Fibroblast of lung (primary cell): ENCODE measurements at places on chromosomes 2 and 18. TPM values are rescaled to one million over a fixed set of nuclear protein-coding genes. Genes with fewer than 3 reads are reported as not detected.

GRCh38 chr18:56652802-56653201, 1.6 kb downstream of the WDR7 start:
- H3K4me1 ChIP-seq = peaks cover 2% of the 10 kb centered on the region
- no peaks in the 10 kb centered on the region for H3K36me3 ChIP-seq
- H3K27me3 ChIP-seq = no peaks in the 10 kb centered on the region
- no peak overlapping the region for H3K27ac ChIP-seq
- no peak for DNase-seq

GCG gene
- total RNA-seq = not detected in 2 replicates

- peaks cover 5% of the 10 kb centered on the region for H3K4me1 ChIP-seq
- H3K27ac ChIP-seq = no peak overlapping the region
- H3K4me3 ChIP-seq = peak overlapping the region; percentile 57
- DNase-seq = no peak
Observed at GRCh38 chr18:2907550-2908135, 60.8 kb downstream of the EMILIN2 start.

DNA sequence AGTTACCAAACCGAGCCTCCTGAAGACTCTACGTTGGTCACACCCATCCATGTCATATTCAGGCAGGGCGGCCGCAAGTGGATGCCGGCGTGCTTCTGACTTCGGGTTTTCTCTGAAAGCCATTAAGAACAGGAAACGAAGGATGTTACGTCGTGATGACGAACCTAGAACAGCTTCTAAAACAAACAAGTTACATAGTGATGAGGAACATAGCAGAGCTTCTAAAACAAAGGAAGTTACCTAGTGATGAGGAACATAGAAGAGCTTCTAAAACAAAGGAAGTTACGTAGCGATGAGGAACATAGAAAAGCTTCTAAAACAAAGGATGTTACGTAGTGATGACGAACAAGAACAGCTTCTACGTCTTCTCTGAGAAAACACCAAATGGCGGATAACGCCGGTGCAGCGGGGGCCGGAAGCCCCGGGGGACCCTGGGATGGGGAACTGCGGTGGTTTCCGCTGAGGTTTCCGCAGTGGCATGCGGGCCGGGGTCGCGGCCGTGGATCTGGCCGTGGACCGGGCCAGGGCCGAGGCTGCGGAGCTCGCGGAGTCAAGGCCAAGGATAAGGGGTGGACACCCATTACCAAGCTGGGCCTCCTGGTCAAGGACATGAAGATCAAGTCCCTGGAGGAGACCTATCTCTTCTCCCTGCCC, 141.1 kb downstream of the SOCS6 start:
- no peak for DNase-seq
- peaks cover 3% of the 10 kb centered on the region for H3K4me1 ChIP-seq
- H3K36me3 ChIP-seq = no peaks in the 10 kb centered on the region
- H3K27me3 ChIP-seq = no peaks in the 10 kb centered on the region
- no peak overlapping the region for H3K4me3 ChIP-seq

GRCh38 chr2:25835906-25836305, 42.4 kb downstream of the ASXL2 start:
- H3K4me3 ChIP-seq = no peak overlapping the region
- no peaks in the 10 kb centered on the region for H3K27me3 ChIP-seq
- DNase-seq = no peak
- H3K36me3 ChIP-seq = no peaks in the 10 kb centered on the region

ARHGAP28 gene
- 27.2 and 35.0 TPM in 2 replicates for total RNA-seq

C2orf80 gene
- total RNA-seq = not detected in 2 replicates

DNA sequence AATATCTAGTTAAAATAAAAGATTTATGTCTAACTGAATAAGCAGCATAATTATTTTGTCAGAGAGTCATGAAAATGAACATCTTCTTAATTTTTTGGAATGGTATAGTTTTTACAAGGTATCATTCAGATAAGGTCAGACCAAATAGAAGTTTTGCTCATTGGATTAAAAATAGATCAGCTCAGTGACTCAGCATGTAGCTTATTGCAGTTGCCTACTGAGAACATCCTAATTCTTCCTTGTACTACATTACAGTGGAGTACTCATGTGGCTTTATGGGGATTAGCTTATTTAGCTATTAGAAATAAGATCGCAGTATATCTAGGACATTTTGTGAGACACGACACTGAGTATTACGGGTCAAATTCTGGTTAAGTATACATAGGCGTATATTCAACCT, 38.2 kb upstream of the PPM1B start:
- DNase-seq = peak; percentile 44
- H3K4me3 ChIP-seq = no peak overlapping the region
- no peaks in the 10 kb centered on the region for H3K36me3 ChIP-seq
- H3K27ac ChIP-seq = no peak overlapping the region
- peaks cover 4% of the 10 kb centered on the region for H3K4me1 ChIP-seq

GRCh38 chr18:36536426-36536825, 238.9 kb downstream of the FHOD3 start:
- no peaks in the 10 kb centered on the region for H3K27me3 ChIP-seq
- no peaks in the 10 kb centered on the region for H3K36me3 ChIP-seq
- no peak overlapping the region for H3K27ac ChIP-seq
- no peak for DNase-seq
- H3K4me3 ChIP-seq = no peak overlapping the region
- H3K4me1 ChIP-seq = no peaks in the 10 kb centered on the region

DNA sequence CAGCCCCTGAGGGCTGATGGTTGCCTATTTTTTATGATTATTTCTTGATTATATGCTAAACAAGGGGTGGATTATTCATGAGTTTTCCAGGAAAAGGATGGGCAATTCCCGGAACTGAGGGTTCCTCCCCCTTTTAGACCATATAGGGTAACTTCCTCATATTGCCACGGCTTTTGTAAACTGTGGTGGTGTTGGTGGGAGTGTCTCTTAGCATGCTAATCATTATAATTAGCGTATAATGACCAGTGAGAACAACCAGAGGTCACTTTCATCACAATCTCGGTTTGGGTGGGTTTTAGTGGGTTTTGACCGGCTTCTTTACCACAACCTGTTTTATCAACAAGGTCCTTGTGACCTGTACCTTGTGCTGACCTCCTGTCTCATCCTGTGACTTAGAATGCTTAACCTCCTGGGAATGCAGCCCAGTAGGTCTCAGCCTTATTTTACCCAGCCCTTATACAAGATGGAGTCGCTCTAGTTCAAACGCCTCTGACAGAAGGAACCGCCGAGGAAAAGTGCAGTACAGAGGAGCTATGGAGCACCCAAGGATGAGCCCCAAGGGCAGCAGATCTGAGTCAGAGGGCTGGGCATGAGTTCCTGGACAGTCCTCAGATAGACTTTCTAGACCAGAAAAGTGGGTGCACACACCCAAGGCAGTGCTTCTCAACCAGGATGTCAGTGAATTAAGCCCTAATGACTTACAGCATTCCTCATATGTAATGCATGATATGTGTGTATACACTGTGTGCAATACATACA, 37.1 kb upstream of the ASAP2 start:
- no peaks in the 10 kb centered on the region for H3K27me3 ChIP-seq
- DNase-seq = no peak
- H3K27ac ChIP-seq = no peak overlapping the region
- peaks cover 2% of the 10 kb centered on the region for H3K4me1 ChIP-seq
- H3K4me3 ChIP-seq = no peak overlapping the region

GRCh38 chr2:186522450-186522849, 36.4 kb downstream of the ZC3H15 start:
- DNase-seq = no peak
- no peaks in the 10 kb centered on the region for H3K27me3 ChIP-seq
- no peak overlapping the region for H3K27ac ChIP-seq
- no peak overlapping the region for H3K4me3 ChIP-seq
- no peaks in the 10 kb centered on the region for H3K4me1 ChIP-seq

RIT2 gene
- total RNA-seq = not detected in 2 replicates

MBP gene
- 3.6 and 7.2 TPM in 2 replicates for total RNA-seq

SLC5A7 gene
- total RNA-seq = not detected in 2 replicates
